ENCODE measurements at places on chromosomes 2 and 18.
A peak's percentile ranks its signal among the peaks of the same experiment; 100 is the strongest.

- no peak for DNase-seq
Observed at GRCh38 chr18:57940166-57940660, 103.8 kb upstream of the NEDD4L start.

- no peak for DNase-seq
Observed at GRCh38 chr2:61187085-61187484, 25.1 kb downstream of the C2orf74 start.

GRCh38 chr2:144774809-144775208 lies 254.9 kb upstream of the ZEB2 start:
- no peak for DNase-seq

GRCh38 chr2:71583876-71584275 lies 130.5 kb downstream of the DYSF start:
- DNase-seq: no peak

- DNase-seq: peak; percentile 58
Observed at GRCh38 chr18:58784601-58785137, 80.0 kb upstream of the ZNF532 start.

DNA sequence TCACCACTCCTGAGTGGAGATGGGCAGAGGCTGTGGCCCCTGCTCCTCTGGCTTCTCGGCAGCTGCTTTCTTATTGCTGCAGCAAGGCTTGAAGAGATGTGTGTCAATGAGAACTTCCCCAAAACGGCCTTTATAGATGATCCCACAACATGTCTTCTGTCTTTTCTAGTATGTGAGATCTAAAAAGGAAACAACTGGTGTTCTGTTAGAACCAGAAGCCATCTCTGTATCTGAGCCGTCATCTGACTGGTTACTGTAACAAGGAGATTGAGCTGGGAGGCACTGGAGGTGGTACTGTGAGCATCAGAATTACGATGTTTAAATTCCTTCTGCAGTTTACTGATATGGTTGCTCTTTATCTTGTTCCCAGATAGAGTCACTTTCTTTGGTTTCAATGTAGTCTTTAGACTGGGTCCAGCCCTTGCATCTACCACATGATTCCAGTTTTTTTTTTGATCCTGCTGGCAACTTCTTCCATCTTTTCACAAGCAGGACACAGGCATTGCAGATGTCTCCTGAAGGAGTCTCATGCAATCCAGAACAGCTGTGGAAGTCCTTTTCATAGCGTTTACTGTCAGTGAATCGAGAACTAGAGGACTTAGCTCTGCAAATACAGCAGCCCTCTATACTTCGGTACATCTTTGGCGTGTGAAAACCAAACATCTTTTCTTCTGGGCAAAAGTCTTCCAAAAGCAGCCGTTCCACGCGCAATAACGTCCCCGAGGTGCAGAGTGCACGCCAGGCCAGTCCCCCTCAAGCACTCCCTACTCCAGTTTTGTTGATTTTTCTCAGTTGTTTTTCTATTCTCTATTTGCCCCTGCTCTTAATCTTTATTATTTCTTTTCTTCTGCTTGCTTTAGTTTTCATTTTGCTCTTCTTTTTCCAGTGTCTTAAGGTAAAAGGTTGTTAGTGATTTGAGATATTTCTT lies 29.7 kb downstream of the TAF4B start:
- DNase-seq: no peak

- DNase-seq: no peak
Observed at GRCh38 chr18:23234619-23235018, 99.3 kb downstream of the CABLES1 start.

GRCh38 chr2:10868465-10869314 lies 43.0 kb upstream of the KCNF1 start:
- peak; percentile 30 for DNase-seq

DNA sequence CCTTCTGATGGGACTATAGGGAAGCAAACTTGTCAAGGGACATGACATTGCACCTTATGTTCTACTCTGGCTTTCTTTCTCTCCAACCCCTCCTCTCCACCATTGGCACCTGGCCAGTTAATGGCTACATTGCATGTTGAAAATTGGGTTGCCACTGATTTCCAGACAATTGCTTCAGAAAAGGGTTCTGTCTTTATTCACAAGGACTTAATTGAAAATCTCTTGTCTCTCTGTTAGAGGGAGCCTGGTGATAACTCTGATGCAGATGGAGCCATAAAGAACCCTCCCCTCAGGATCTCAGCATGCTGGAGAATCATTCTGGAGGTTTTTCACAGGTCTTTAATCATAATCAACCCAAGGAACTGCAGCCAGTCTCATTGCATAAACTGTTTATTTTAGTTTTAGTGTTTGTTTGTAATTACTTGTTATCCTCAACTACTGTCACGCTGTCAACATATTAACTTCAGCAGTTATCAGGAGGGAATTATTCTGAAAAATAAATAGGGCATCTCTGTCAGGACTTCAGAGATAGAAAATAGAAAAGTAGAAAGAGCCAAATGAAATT lies 316.8 kb downstream of the RIT2 start:
- no peak for DNase-seq

DNA sequence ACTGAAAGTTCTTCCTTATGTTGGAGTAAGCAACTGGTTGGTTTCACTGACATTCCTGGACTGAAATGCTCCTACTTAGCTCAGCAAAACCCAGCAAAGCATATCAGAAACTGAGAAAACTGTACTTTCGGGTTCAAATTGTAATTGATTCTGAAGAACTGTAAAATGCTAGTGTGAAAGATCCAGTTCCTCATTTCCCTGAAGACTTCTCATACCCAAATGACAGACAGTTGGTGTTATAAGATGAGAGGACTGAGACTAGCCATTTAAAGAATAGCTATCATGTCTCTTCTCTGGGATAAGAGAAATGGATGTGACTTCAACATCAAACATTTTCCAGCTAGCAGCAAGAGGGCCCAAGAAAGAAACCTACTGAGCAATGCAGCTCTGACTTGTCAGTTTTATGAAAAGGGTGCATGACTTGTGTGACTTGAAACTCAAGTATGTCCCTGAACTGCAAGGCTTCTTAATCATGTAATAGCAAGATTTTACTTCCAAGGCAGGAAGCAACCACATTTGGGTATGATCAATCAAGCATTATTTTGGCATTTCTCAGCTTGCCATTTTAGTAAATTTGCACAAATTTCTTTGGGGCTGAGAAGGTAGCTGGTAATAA lies 420.3 kb upstream of the MMADHC start:
- no peak for DNase-seq

DNA sequence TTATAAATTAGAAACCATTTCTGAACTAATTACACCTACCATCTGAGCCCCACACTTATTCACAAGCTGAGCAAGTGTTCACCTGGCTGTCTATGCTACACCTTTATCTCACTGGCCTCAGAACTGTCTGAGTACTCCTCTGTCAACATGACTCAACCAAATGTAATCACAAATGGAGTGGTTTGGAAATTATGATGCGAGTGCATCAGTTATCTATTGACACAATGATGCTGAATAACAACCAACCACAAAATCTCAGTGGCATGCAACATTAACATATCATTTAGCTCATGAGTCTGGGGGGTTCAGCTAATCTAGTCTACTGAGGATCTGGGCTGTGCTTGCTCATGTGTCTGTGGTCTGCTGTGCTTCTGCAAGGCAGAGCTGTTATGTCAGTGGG lies 184.2 kb upstream of the NXPH2 start:
- peak; percentile 54 for DNase-seq

All from fibroblast of upper back skin (primary cell).